ENCODE measurements at places on chromosomes 2 and 18.

GRCh38 chr2:235433860-235434259 lies 60.0 kb upstream of the AGAP1 start:
- DNase-seq: no peak

DNA sequence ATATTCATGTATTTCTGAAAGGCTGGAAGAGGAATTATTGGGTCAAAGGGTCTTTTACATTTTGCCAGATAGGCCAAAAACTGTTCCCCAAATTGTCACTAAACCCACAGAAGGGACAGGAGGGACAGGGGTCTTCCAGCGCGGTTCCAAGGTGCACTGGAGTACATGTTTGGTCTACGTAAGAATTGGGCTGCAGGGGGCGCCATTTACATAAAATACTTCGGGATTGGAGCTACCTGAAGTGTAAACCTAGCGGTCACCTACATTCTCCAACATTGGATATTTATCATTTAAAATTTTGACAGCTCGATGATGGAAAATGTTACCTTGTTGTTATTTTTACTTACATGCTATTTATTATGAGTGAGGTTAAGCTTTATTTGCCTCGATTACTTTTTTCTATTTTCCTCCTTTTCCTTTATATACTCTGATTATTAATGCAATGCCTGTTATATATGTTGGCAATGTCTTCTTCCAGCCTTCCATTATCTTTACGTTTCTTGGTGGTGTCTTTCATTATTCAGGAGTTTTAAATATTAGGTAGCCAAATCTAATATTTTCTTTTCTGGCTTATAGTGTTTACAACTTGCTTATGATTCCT lies 43.0 kb upstream of the RAB6C start:
- no peak for DNase-seq

GRCh38 chr2:181774685-181775084 lies 94.4 kb upstream of the NEUROD1 start:
- DNase-seq: no peak

DNA sequence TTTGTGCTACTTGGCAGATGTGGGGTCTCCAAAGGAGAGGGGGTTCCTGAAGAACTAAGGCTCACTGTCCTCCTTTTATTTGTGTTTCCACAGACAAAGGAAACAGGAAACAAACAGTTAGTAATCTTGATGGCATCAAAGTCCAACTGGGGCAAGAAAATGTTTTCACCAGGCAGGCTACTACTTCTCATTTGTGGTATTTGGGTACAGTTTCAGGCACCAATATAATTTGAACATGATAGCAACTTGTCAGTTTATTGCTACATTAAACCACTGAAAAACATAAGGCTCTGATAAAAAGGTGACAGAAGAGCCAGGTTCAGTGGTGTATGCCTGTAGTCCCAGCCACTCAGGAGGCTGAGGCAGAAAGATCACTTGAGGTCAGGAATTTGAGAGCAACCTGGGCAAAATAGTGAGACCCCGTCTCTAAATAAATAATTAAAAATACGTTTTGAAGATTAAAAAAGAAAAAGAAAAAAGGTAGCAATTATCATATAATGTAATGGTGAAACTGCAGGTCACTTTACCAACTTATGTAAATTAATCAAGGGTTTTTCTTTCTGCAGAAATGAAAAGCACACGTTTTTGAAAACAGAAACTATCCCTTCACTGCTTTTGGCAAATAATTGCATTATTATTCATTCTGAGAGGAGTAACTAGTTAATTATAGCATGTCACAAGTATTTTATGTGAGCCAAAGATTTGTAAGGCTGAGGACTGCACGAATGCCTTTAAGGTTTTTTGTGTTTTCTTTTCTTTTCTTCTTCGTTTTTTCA lies 157.5 kb upstream of the CAVIN2 start:
- no peak for DNase-seq

DNA sequence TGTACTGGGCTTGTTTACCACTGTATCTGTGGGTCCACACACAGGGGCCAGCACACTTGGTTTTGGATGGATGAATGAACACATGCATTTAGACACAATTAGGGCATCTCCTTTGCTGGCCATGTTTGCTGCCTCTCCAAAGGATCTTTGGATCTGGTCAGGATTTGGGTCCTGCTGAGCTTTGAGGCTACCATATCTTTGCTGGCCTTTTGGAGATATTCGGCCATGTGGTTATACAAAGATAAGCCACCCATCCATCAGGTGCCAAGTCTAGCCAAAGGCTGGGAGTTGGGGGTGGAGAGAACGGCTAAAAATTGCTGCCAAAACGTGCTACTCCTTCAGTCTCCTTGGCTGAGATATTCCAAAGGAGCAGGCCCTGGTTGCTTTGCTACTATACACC lies 18.2 kb upstream of the FZD7 start:
- DNase-seq: no peak

DNA sequence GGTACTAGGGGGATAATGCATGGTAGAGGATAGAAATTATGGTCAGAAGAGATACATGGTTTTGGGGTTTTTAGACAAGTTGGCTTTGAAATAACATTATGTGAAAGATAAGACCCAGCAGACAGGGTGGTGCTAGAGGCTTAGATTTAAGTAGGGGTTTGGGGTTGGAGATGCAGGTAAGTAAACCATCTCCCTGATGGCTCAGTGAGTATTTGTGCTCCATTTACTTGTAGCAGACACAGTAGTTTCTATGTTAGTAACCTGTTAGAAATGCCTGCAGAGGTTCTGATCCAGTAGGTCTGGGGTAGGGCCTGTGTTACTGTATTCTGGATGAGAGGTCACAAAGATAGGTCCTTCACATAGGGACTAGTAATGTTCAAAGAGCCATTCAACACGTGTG lies 13.7 kb downstream of the WDR43 start:
- no peak for DNase-seq

DNA sequence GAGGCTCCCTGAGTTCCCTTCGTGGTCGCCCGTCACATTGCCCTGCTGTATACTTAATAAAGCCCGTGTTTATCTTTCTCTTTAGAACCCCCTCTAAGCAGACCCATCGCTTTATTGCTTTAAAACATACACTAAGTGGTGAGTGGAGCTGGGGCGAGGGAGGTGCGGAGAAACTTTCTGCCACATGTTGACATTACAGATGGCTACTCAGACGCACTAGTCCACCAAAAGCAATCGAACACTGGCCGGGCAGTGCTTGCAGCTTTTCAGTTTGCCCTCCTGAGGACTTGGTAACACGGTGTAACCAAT lies 859 bp upstream of the COLEC12 start:
- DNase-seq: no peak

- DNase-seq: no peak
Observed at GRCh38 chr2:164850235-164850634, 8.6 kb upstream of the COBLL1 start.

DNA sequence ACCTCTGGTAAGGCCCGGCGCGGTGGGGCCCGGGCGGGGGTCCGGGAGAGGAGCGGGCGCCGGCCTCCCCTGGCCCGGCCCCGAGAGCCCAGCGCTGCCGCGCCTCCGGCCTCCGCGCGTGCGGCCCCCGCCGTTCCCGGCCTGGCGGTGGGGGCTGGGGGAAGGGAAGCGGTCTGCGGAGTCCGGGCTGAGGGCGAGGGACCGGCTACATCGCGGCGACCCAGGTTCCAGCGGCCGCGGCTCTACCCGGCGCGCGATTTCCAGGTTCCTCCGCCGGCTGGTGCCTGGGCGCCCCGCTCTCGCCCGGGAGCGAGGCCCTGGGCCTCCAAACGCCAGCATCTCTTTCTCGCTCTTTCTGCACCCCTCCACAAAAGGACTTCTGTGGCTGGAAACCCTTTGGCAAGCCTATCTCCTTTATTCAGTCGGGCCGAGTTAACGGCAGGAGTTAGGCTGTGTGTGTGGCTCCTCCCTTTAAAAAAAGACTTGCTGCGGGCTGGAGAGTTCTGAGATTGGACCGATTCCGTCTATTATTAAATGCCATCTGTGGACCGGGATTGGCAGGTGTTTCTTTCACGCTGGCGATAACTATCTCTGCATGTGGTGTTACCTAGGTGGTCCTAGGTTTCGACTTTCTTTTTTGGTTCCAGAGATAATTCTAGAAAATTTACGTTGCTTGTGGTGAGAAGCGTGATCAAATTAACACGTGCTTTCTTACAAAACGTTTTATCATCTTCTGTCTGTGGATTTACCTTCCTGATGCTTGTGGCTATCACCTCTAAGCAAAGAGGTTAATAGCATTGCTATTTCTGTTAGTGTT lies 592 bp downstream of the ME2 start:
- DNase-seq: no peak

- no peak for DNase-seq
Observed at GRCh38 chr18:11279461-11279860, 130.1 kb upstream of the PIEZO2 start.

All from T-helper 1 cell (primary cell).